ENCODE measurements at places on chromosomes 2 and 18.
A peak's percentile ranks its signal among the peaks of the same experiment; 100 is the strongest.

- DNase-seq = no peak
These were observed 570.7 kb downstream of the EPHA4 start for GRCh38 chr2:221001381-221001801.

DNA sequence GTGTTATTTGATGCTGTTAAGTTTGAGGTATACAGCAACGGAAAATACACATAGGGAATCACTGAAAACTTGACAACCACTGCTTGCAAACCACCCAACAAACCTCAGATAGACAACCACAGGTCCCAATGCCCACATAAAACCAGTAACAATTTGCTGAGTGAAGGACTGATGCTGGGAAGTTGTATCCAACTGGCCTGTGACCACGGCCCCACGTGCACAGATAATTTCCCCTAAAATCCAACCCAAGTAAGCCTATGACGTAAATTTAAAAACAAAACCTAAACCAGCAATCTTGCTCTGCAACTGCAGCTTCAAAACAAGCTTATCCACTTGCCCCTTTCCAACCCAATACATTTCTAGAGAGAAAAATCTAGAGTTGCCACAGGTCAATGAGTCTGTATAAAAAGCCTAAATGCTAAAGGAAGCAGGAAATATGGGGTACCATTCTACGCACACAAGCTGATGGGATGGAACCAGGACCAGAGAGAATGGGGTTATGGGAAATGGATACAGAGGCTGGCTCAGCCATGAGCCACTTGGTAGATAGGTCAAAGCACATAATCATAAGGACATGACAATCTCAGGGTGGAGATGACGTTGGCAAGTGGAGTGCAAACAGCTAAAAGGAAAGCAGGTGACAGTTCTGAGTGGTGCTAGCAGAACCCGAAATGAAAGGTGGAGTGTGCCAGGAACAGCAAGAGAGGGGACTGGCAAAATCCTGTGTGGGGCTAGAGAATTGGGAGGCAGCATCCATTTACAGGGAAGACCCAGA lies 27.8 kb upstream of the CREB1 start:
- DNase-seq = no peak

DNA sequence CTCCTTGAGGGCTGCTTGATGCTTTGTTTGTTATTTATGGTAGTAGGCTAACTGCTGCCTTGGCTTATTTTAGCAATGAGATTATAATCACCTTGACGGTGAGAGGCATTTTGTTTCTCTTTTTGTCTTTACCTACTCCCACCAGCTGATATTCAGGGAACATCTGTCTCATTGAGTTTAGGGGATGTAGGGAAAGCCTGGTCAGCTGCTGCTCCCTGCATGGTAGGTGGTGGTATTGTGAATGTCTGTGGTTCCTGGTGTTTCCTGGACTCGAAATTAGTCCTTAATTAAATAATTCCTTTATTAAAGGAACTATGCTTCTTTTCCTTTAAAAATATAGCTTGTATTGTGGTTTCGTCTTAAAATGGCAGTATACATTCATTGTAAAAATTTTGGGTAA lies 77.8 kb downstream of the ADAM23 start:
- DNase-seq = no peak

GRCh38 chr2:16890081-16890480 lies 224.4 kb upstream of the CYRIA start:
- no peak for DNase-seq

DNA sequence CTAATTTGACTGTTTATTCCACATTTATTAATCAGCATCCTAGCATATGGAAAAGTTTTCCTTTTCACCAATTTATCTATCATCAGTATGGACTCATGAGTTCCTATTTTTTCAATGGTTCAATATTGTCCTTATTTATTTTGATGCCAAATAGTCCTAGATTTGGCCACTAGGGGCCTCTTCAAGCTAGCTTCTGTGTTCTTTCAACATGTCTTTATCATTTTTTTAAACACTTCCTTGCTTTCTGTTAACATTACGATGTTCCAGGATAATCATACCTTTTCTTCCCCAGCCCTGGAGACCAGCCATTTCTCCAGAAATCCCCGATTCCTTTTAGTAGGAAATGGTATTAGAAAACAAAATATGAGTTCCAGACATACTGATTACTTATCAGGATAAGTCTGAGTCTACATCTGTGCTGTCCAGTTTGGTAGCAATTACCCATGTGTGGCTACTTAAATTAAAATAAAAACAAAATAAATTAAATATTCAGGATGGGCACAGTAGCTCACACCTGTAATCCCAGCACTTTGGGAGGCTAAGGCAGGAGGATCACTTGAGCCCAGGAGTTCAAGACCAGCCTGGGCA lies 70.6 kb downstream of the RPE start:
- no peak for DNase-seq

GRCh38 chr18:72233106-72233505 lies 311.0 kb downstream of the CBLN2 start:
- DNase-seq = no peak

DNA sequence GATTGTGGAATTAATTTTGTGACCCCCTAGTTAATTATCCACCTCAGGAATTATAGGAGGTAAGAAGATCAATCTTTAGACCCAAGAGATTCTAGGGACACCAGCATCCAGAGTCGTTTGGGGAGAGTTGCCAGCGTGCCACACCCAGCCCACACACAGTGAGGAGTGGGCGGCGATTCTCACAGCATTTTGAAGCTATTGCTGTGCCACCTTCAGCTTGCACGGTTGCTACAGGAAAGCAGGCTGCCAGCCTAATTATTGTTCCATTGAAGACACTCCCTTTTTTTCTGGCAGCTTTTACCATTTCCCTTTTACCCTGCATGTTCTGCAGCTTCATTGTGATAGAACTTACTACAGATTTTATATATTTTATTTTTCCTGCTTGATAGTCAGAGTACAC lies 13.1 kb upstream of the MYL12A start:
- no peak for DNase-seq

DNA sequence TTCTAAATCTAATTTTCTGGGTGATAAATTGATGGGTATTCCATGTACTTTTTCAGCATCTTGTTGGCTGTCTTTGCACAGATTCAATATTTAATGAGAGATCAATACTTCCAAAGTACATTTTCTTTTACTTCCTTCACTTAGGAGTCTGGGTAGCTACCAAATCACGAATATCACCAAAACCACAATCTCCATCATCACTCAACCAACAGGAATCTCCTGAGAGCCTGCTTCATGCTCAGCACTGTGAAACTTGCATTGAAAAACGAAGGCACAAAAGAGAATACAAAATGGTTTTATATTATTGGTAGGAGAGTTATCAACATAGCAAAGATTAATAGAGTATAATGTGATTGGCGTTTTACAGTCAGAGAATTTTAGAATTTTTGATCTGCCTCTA lies 261.5 kb upstream of the DSEL start:
- DNase-seq = no peak

GRCh38 chr2:5706717-5707455 lies 14.7 kb downstream of the SOX11 start:
- DNase-seq = no peak

DNA sequence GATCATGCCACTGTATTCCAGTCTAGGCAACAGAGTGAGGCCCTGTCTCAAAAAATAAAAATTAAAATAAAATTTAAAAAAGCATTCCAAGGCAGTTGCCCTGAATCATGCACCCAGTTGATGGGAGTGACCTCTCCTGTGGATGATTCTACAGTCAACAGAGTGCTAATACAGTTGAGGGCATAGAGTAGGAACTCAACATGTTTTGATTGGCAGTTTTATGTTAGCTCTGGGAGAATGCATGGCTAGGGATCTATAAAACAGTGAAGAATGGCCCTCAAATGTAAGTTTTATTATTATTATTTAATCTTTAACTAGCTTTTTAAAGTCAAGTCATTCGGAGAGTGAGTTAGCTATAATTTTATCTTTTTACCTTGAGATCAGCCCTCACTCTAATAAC lies 228.5 kb upstream of the ITGA4 start:
- DNase-seq = no peak

DNA sequence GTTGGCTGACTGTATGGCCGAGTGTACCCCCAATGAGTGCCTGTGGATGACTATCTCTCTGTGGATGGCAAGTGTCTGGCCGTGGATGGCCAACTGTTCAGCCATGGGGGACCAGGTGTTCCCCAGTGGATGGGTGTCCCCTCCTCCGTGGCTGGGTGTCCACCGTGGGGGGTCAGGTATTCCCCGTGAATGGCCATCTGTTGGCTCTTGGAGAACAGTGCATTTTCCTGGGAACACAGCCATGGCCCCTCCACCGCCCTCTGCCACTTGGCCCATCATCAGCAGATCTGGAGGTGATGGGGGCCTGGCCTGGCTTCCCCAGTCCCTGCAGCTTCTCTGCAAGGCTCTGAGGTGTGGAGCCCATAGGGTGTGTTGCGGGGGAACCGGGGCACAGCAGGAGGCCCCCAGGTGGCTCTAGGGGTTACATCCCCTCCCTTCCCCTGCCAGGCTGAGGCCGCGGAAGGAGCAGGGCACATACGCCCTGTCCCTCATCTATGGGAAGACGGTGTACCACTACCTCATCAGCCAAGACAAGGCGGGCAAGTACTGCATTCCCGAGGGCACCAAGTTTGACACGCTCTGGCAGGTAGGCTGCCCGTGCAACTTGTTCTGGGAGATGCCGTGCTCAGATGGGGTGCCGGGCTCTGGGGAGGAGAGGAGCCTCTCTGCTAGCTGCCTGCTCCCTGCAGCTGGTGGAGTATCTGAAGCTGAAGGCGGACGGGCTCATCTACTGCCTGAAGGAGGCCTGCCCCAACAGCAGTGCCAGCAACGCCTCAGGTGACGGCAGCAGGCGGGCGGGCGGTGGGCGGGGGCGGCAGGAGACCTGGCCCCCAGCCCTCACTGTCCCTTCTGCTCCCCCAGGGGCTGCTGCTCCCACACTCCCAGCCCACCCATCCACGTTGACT lies 19.3 kb downstream of the ZAP70 start:
- DNase-seq = no peak

DNA sequence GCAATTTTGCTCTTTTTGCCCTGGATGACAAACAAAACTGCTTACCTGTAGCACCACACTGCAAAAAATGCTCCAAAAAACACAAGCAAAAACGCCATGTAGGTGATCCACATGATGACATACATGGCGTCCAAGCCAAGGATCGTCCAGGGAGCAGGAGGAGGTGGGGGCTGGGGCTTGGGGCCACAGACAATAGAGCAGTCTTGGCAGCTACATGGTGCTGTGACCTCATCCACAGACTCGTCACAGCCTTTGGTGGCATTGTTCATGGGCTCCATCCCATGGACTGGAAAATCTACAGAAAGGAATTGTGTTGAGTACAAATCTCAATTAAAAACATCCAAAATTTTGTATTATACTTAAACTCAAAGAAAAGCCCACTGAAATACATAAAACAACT lies 26.1 kb downstream of the NPC1 start:
- DNase-seq = peak; percentile 53

DNA sequence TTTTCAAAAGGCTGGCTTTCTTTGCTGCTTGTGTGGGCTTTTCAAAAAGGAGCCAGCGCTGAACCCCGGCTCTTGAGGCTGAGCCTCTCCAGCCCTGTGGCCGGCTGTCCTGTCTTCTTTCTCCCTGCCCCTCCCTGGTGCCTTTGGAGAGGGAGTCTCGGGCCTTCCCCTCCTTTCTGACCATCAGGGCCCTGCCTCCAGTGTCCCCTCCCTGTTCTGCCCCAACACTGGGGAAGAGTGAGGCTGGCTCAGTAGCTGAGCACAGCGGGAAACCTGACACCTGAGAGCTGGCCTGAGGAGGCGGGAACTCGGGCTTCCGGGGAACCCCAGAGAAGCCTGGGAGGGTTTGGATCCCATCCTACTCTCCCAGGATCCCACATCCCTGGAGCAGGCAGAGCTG lies 232.1 kb downstream of the LOXHD1 start:
- no peak for DNase-seq

DNA sequence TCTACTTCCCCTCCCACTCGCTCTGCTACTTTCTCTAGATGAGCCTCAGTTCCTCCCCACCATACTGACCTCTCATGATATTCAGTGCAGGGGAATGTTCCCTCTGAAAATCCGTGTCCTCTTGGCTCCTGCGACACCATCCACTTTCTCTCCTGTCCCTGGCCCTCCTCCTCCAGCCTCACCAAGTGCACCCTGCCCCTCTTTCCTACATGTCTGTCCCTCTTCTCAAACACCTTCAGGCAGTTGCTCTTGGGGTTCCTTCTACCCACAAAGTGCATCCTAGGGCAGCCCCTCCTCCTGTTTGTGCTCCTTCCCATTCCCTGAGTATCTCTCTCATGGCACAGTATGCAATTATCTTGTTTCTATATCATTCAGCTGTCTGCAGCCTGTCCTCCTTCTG lies 246.4 kb upstream of the RAB6C start:
- DNase-seq = no peak

DNA sequence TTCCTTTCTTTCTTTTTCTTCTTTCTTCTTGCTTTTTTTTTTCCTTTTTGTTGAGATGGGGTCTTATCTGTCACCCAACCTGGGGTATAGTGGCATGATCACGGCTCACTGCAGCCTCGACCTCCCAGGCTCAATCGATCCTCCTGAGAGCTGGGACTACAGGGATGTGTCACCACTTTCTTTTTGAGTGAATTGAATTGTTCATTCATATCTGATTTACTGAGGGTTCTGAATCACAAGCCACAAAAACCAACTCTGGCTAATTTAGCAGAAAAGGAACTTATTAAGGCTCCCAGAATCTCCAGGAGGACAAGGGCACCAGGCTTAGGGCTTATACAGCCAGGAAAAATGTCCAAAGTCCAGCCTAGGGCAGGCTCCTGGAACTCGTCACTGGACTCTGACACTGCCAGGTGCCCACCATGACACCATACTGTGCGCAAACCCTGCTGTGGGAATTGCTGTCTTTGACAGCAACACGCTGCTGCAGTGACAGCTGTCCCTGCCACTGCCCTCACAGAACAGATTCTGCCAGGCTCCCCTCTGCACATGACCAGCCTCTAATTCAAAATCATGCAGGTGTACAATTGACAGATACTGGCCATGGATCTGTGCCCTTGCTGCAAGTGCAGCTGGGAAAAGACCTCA lies 42.9 kb upstream of the EML6 start:
- DNase-seq = no peak

DNA sequence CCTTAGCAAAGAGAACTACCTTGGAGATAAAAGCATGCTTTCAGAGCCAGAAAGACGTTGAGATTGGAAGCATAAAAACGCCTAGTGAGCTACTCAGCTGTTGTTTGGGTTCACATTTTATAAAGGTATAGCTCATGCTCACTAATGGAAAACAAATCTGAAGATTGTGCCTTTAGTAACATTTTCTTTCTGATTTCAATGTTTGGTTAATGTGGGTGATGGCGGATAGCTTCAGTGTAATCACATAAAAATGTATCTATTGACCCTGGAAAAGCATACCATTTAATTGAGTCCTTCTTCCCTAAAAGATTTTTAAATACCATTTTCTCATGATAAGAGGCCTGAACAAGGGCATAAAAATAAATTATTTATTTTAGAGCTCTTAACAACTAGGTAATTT lies 73.4 kb downstream of the DTNA start:
- no peak for DNase-seq

DNA sequence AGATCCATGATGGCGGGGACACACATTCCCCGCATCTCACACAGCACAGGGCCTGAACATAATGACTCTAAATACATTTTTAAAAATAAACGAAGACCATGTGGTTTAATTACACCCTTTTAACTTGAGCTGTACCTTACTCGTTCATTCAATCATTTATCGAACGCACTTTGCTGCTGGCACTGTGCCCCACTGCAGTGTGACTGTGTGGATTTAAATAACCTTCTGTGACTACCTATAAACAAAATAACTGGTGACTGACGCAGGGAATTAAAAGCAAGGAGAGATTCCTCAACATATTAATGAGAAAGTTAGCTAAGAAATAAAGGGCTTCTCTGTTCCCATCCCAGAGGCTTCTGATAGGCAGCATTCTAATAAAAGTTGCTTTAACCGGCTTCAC lies 10.9 kb upstream of the FZD7 start:
- no peak for DNase-seq

Data from substantia nigra (tissue), 51 donors.